ENCODE measurements at places on chromosomes 7 and 10.

- peak; percentile 60 for DNase-seq
These were observed 473 bp upstream of the GPER1 start for GRCh38 chr7:1087465-1087814.

DNA sequence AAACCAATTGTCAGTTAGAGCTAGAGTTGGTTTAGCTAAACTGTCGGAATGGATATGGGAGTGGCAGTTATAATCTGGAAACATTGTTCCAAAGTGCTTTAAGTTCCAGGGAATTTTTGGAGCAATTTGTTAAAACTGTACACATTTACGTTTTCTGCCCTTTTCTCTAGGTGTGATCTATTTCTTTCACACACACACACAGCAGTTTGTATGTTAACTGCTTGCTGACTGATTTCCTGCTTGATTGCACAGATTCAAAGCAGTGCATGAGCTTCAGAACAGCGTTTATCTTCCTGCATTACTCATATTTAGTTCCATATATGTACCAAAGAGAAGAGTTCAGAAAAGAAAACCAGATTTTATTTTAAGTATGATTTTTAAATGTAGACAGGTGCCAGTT is 57.9 kb downstream of the MGMT start:
- DNase-seq: no peak

GRCh38 chr10:94232711-94233383 is 129.9 kb downstream of the NOC3L start:
- no peak for DNase-seq

- no peak for DNase-seq
These were observed 179.9 kb upstream of the PRSS58 start for GRCh38 chr7:142437741-142438140.

- DNase-seq: no peak
These were observed 11.8 kb downstream of the NACAD start for GRCh38 chr7:45076946-45077345.

DNA sequence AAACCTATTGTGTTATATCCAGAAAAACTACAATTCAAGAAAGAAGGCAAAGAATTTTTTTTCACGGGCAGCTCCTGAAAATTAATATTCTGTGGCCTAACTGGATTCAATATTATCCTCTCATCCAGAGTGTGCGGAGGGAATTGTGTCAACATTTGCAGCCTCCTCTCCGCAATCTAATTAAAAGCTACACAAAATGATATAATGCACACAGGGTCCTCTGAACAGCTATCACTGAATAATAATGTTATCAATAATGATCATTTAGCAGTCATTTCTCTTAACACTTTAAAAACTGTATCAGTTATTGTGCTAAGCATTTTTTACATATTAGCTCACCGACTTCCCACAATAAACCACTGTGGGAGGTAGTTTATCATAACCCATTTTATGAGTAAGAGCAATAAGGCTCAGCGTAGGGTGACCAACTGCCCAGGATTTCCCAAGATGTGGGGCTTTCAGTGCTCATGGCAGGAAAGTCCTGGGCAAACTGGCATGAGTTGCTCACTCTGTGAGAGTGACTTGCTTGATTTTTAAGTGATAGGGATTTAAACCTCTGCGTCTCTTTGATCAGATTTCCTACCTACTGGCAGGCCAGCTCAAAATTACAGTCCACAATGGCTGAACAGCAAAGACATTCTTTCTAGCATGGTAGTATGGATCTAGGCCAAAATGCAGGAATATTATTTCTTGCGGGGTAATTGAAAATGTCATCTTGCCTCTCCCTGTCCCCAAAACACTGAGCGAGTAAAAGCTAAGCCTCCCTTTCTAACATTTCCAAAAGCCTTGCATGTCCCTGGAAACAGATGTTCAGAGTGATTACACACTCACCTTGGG is 65.7 kb downstream of the AOAH start:
- peak; percentile 48 for DNase-seq

DNA sequence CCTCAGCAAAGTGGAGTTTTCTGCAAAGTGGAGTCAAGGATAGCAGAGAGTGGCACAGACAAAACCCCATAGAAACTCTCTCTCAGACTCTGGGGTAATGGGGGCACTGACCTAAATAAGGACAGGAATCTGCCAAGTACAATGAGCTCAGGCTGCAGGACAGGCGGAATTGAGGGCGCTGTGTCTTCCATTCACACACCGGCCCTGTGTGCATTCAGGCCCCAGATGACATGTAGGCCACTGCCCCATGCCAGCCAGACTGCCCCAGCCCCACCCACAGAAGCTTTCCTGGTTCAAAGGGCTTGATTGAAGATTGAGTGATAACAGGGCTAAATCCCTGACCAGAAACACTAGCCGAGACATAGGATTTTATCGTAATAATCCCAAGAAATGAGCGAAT is 52.7 kb downstream of the EEPD1 start:
- no peak for DNase-seq

DNA sequence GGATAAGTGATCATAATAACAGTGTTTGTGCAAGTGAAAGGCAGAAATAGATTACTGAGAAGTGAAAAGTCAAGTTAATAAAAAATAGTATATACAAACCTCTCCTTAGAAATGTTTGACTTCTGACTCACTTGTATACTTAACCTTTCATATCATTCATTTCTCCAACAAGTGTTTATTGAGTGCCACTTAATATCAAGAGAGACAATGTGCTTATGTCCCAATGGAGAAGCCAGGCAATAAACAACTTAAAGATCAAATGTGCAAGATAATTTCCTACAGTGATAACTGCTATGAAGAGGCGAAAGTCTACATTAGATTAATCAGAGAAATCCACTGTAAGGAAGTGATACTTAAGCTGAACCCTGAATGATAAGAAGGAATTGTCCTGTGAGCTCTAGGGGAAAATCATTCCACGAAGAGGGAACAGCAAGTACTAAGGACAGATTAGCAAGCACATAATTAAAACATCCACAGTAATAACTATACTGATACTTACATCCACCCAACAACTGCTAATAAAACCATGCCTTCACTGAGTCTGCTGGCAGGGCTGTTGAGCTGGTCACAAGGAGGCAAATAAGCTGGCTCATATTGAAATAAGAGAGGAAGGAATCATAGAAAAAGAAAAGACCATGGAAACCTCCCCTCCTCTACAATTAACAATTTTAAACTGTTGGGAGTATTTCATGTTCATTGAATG is 203.5 kb downstream of the CTNNA3 start:
- no peak for DNase-seq

DNA sequence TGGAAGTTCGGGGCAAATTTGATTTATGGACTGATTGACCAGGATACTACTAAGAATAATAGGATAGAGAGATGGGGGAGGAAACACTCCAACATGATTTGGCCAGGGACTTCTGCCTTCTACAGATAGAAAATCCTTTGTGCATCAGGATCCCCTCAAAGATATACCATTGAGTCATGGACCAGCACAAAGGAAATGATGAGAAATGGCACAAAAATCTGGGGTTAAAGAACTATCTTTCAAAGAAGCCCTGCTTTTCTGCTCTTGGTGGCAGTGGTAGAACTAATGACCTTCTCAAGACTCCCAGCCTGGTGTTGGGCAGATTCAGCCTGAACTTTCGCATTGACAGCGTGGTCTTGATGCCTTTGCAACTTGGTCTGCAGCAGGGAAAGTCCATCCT is 27.6 kb upstream of the LAMB1 start:
- peak; percentile 20 for DNase-seq

DNA sequence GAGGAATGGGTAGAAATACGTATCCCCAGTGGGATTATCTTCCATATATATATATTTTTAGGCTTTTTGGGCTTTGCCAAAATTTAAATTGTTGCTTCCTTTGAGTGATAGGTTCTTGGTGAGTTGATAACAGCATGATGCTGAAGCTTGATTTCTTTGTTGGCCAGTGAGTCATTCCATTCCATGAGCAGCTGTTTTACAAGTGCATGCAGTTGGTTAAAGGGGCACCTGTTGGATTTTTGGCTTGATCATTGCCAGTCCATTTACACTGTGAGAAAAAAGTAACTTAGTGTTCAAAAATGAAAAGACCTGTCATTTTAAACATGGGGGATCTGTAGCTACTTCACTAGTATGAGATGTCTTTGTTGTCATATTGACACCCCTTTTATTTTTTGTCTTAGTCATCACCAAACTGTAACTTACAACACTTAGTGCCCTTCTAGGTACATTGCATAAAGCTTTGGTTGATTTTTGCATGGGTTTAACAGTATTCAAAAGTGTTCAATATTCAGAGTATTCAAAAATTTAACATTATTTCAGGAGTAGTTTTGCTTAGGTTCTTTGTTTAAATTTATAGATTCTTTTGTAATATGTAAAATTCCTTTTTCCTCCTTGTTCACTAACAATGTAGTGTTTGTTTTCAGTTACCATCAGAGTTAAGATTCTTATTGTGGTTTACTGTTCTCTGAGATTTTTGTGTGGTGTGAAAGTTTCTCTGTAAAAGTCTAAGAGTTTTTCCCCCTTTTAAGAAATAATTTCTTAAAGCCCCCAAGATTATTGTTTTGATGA is 8.8 kb downstream of the AKAP9 start:
- no peak for DNase-seq

DNA sequence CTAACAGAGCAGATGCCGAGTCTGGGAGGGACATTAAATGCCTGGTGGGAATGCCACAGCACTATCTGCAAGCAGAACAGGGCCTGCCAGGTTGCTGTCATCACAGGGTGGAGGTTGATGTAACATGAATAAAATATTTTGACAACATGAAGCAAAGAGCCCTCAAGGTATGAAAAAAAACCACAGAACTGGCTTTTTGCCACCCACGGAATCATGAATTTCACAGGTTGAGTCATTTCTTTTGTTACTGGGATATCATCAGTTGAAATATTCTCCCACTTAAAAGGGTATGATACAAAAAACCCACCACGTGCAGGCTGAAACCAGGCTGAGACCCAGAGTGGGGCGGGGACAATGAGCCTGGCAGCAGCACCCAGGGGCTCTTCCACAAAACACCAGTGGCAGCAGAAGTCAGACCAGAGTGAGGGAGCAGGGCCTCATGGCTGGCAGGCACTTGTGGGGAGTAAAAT is 220.1 kb downstream of the TNS3 start:
- DNase-seq: peak; percentile 76

- DNase-seq: peak; percentile 26
These were observed 403.6 kb downstream of the SEMA3D start for GRCh38 chr7:84783141-84783778.

DNA sequence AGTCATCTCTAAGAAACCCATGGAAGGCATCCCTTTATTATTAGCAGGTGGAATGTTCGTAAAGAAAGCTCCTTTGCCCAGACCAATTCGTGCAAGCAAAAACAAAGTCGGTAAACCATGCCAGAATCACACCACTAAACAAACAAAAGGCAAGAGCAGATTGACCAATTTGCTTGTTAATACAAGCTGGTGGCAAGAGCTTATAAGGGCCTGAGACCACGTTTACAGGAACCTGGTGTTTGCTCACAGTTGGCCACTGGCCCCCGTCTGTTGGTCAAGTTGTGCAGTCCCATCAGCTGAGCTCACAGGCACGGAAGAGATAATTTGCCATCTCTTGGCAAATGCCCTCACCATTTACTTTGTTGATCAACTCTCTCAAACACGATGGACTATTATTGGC is 342.2 kb upstream of the MKI67 start:
- DNase-seq: no peak

DNA sequence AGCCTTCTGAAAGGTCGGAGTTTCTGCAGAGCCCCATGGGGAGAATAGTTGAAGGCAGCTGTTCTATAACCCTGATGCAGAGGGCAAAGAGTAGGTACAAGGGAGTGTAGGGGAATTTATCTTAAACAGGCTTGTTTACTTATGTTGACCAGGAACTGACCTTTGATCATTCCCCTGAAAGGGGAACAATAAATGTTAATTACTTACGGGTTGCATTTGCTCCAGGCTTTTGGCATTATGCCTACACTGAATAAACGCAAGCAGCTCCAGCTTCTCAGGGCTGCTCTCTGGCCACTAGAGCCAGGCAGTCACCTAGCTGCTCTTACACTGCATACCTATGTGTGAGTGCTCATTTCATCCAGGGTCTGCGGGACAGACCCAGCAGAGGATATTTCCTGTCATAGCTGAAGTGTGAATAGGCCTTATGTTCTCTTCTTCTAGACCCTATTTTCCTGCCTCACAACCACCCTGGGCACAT is 26.9 kb upstream of the ABCA13 start:
- no peak for DNase-seq

GRCh38 chr10:85532773-85533172 is 833.8 kb downstream of the GRID1 start:
- DNase-seq: no peak

GRCh38 chr10:63667596-63668480 is 146.6 kb downstream of the REEP3 start:
- no peak for DNase-seq

Data from AG20443 (cell line).